ENCODE measurements at places on chromosomes 6 and 20. TPM values are rescaled to one million over a fixed set of nuclear protein-coding genes. Genes with fewer than 3 reads are reported as not detected.

Gene HFE
- 13.7 TPM for total RNA-seq

Gene ESR1
- not detected for total RNA-seq

Gene VAPB
- 52.4 TPM for total RNA-seq

Gene ZNF292
- total RNA-seq, result 2.8 TPM

Gene ANKRD66
- not detected for total RNA-seq
